Dorsolateral prefrontal cortex (tissue), 122 donors: ENCODE measurements at places on chromosomes 1 and 21. TPM values are rescaled to one million over a fixed set of nuclear protein-coding genes. Genes with fewer than 3 reads are reported as not detected.

DNA sequence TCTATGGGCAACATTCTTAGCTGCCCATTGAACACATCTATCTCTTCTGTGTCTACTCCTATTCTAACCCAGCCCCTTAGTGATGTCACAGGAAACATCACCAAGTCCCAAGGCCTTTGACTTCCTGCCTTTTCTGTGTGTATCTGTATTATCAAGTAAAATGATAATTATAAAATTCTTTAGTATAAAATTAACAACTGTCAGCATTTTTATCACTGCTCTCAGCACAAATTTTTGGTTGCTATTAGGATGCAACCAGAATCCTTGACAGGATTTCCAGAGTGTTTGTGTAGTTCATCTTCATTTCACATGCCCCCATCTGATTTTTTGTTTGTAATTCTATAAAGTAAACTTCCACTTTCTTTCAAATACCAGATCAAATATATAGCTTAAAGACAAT, 33.8 kb downstream of the OR10Z1 start:
- no peak for DNase-seq

- no peak for DNase-seq
These were observed 17.3 kb upstream of the SELENON start for GRCh38 chr1:25782608-25783201.

DNA sequence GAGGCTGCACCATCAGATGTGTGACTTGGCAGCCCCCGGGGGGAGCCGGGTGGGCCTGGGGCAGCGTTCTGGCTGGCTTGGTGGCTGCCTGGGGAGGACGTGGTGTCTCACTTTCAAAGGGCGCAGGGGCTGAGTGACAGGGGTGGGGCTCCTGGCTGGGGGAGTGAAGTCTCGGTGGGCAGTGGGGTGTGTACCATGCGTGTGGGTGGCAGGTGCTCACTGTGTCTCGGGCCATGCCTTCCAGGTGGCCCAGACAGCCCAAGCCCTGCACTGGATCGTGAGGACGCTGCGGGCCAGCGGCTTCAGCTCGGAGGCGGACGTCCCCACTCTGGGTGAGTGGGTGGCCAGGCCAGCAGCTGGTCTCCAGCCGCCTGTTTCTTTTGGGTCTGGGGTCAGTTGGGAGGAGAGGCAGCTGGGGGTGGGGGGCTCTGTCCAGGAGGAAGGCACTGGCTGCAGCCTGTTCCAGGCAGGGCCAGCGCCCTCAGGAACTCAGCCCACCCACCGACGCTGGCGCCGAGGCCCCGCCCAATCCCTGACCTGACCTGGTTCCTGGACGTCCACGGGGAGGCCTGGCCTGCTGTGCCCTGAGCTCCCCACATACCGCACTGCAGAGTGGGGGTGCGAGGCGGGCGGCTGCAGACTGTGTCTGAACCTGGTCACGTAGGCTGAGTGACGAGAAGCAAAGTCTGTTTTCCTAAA, 30.6 kb upstream of the LRRC3 start:
- DNase-seq = no peak

- DNase-seq = no peak
These were observed 1.2 kb downstream of the ATP1B1 start for GRCh38 chr1:169107603-169108208.

SPAG17 gene
- 1.2 TPM for total RNA-seq

OPTC gene
- total RNA-seq = not detected
